Frontal cortex (tissue), 4 donors: ENCODE measurements at places on chromosomes 5 and 9. TPM values are rescaled to one million over a fixed set of nuclear protein-coding genes. Genes with fewer than 3 reads are reported as not detected.

The UQCRQ gene
- total RNA-seq, result 75.8 TPM

The EGFLAM gene
- 2.9 TPM for total RNA-seq

The ZBTB26 gene
- total RNA-seq, result 9.8 TPM

The SHISAL2B gene
- total RNA-seq, result not detected

The EHMT1 gene
- 71.7 TPM for total RNA-seq

The ENTREP1 gene
- 0.82 TPM for total RNA-seq

The INSL4 gene
- not detected for total RNA-seq

The ISL1 gene
- total RNA-seq, result 2.4 TPM

The OR1J2 gene
- not detected for total RNA-seq

The SMIM33 gene
- not detected for total RNA-seq

The OR1J1 gene
- not detected for total RNA-seq

DNA sequence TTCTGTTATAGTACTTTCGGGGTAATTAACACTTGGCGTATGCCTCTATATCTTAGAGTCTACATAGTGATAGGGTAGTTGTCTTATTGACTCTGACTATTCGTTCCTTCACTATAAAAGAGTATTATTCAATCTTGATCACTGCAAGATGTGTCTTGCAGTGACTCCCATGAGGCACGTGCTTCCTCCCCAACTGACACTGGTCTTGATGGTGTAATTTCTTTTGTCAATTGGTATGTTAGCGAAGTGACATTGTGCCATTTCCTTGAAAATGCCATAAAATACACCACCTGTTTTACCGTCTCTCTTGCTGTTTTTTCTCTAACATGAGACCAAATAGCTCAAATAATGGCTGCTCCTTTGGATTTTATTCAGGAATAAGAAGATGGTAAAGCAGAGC lies 1314.1 kb upstream of the CDH6 start:
- no peak for DNase-seq

DNA sequence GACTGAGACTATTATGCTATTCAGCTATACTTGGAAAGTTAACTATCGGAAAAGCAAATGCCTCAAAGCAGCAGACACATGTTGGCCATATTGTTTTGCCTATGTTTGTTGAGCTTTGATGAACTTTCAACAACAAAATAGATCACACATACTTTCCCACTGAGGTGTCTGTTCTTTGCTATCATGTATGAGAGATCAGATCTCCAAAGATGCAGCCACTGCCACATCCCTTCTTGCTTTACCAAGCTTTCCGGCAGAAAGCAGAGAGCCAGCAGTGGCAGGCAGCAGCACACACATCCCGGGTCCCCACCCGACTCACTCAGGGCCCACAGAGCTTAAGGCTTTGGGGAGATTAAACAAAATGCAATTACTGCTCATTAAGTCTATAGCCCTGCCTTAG lies 18.8 kb downstream of the ZBTB5 start:
- DNase-seq, result no peak

DNA sequence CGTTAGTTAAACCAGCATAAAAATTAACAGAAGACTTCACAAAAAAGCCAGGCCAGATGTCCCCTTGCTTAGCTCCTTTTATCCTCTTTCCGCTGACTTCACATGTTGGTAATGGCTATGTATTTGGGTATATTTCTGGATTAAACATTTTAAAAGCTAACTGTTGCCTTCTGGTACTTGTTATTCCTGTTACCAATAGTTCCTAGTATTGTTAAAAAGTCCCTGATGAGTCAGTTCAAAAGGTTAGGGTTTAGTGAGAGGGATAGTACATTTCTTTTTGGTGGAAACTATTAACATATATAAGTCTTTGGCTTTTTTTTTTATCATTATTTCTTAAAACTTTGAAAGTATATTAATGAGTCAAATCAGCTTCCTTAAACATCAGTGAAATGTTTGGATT lies 103.2 kb upstream of the ELL2 start:
- no peak for DNase-seq

DNA sequence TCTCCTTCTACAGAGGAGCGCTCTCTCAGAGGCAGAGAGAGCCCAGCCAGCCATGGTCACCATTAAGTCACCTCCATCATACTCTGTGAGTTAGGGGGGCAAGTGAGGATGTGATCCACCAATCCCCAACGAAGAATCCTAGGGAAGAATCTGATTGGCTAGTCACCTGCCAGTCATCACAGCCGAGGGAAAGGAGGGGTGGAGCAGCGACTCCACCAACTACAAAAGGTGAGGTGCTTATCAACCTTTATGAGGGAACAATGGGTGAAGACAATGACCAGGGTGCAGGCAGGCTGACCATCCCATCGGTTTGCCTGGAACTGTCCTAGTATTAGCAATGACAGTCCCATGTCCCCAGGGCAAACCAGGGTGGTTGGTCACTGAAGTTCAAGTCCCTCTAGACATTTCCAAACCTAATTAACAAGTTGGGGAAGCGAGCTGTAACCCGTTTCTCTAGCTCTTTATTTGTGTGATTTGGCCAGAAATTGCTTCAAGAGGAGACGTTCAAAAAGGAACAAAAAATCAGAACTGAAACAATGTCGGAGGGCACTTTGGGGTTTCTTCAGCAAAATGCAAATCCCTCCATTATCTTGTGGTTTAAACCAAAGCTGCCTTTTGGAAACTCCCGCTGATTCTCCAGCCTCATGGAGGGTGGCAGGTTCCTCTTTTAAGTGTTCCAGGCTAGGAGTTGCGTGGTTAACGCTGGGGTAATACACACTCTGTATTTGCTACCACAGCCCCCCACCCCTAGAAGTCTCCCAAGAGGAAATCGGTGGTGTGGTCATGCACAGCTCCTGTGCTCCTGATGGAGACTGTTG lies 18.8 kb upstream of the FCN1 start:
- DNase-seq, result no peak

DNA sequence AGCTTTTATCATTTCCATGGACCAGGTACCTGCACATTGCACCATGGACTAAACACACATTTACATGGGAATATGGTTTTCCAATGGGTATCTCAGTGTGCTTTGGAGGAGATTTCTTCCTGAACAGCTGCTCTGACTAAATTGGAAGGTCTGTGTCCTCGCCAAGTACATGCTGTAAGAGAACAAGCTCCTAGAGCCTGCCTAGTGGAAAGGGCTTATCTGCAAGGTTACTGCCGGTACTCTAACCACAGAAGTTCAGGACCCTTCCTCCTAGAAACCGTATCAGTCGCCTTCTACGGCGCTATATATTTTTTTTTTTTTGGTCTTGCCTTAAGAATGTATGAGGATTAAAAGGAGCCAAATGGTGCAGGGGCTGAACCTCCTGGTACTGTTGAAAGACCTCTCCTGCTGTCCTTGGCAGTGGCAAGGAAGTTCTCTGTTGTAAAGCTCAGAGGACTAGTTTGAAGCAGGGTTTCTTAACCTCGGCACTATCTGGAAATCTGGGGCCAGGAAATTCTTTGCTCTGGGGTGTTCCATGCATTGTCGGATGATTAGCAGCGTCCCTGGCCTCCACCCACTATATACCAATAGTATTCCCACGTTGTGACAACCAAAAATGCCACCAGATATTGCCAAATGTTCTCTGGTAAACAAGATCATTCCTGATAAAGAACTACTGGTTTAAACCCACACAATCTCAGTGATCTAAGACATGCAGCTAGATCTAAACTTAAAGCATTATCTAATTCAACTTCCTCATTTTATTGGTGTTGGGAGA lies 107.4 kb downstream of the FBXO38 start:
- DNase-seq, result no peak

DNA sequence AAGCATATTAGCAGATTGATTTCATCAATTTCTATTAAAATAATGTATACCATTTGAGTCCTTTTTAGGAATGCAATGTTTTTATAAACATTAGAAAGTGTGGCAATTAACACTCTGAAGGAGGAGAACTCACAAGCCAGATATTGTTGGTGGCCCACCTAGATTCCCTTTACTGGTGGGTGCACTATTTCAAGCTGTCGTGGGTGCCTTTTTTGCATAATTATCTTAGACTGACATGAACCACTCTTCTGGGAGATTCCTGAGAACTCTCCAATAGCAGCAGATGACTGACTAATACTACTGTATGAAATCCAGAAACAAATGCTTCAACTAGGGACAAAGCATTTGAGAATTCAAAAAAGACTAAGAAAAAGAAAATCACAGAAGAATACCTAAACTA lies 526.0 kb downstream of the CDH18 start:
- no peak for DNase-seq

- DNase-seq, result no peak
These were observed 15.5 kb downstream of the ZBTB34 start for GRCh38 chr9:126875756-126876510.

DNA sequence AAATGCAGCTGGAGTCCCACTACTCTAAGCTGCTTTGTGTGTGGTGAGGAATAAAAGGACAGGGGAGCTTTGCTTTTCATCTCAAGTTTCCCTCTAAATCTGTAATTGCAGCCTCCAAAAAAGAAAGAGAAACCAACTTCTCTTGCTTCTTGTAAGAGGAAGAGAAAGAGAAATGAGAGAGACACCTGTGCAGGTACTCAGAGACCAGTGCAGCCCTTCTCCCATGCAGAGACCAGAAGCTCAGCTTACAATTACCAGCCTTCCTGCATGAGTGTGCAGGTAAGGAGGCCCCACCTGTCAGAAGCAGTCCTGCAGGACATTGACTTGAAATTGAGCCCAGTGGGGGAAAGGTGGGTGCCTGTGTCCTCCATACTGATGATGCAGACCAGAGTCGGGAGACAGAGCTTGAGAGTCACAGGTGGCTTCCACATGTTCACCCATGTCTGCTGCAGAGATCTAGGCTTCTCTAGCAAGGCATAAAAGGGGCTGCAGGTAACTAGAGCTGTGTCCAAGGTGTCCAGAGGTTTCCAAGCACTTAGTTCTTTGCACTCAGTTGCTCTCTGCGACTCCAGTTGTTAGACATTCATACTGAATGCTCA lies 15.3 kb upstream of the MED10 start:
- no peak for DNase-seq

GRCh38 chr5:93603078-93603792 lies 20.2 kb downstream of the NR2F1 start:
- DNase-seq, result no peak

- no peak for DNase-seq
These were observed 84.7 kb downstream of the PTTG1 start for GRCh38 chr5:160506006-160507004.

- no peak for DNase-seq
These were observed 25.5 kb upstream of the TRAF1 start for GRCh38 chr9:120951960-120952618.

GRCh38 chr9:99012957-99013512 lies 69.3 kb downstream of the COL15A1 start:
- DNase-seq, result no peak

DNA sequence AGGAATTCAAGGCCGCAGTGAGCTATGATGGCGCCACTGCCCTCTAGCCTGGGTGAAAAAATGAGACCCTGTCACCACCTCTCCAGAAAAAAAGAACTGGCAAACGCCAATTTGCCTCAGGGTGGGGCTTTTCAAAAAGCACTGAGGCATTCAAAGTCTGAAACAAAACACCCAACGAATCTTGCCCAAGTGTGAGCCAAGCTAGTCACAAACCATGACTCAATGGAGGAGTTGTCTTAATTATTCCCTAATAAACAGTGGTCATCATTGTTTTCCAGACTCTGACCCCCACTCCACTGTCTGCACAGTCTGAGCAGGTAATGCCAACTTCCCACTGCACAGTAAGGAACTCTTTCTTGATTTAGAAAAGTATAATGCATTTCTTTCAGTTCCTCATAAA lies 16.8 kb downstream of the FRMD3 start:
- no peak for DNase-seq

GRCh38 chr5:56827049-56827448 lies 11.7 kb downstream of the MAP3K1 start:
- DNase-seq, result no peak

DNA sequence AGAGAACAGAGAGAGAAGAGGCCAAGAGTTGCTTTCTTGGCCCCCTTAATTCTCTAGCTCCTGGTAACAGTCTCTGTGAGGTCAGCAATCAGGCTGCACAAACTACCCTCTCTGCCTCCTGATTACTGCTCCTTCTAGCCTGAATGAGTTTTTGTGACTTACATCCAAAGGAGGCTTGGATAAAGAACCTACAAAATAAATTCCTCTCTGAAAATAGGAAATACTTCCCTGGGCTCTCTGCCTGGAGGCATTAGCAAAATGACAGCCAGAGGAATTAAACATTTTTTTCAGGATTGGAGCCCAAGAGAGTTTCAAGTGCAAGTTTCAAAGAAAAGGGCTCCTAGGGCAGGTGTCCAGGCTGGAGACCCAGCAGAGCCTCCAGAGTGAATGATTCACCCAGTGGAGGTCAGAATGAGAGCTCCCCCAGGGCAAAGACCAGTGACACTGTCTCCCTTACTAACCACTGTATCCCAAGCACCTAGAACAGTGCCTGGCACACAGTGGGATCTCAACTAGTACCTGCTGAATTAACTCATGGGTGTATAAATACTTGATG lies 162.5 kb downstream of the SPOCK1 start:
- DNase-seq, result no peak
